ENCODE measurements at places on chromosomes 11 and 22.

GRCh38 chr11:15845261-15845660, 511.1 kb downstream of the SOX6 start:
- H3K4me3 ChIP-seq: no peak overlapping the region
- DNase-seq: no peak
- H3K27ac ChIP-seq: no peak overlapping the region
- no peaks in the 10 kb centered on the region for H3K4me1 ChIP-seq
- no peaks in the 10 kb centered on the region for H3K36me3 ChIP-seq

DNA sequence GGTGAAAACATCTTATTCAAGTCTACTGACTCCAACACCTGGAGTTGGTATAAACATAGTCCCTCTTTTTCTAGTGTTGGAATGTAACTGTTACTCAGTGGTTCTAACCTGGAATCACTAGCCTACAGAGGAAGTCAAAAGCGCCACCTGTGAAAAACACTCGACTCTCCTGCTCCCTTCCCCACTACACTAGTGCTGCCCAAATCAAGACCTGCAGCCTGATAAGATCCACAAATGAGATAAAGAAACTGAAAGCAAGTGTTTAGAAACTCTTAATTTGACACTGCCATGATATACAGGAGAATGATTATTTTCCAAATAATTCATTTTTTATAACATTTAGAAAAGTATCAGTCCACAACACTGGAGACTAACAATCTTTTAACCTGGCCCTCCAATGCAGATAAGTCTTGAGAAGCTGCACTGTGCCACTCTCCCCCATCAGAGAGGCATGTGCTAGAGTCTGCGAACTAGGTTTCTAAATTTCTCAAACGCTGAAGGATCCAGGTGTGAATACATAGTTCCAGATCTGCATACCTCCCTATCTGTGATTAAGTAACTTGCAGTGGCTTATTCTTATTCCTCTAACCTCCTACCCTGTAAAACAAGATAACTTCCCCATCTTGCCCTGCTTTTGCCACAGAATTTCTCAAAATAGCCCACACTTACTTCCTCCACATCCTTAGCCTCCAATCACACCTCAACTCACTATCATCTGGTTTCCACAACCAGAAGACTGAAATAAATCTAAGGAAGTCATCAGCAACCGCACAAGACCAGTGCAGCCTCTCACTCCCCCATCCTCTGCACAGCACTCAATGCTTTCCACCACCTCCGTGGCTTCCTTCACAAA, 88.1 kb downstream of the RRAS2 start:
- no peak for DNase-seq
- 0 out of 2 replicates have a peak, but pooled peaks cover 4% of the 10 kb centered on the region for H3K4me1 ChIP-seq
- H3K27me3 ChIP-seq: no peaks in the 10 kb centered on the region
- no peak overlapping the region for H3K27ac ChIP-seq
- H3K36me3 ChIP-seq: no peaks in the 10 kb centered on the region
- H3K4me3 ChIP-seq: no peak overlapping the region

GRCh38 chr22:40302149-40302548, 44.2 kb upstream of the ADSL start:
- no peaks in the 10 kb centered on the region for H3K36me3 ChIP-seq
- H3K27ac ChIP-seq: no peak overlapping the region
- DNase-seq: no peak
- H3K27me3 ChIP-seq: no peaks in the 10 kb centered on the region

DNA sequence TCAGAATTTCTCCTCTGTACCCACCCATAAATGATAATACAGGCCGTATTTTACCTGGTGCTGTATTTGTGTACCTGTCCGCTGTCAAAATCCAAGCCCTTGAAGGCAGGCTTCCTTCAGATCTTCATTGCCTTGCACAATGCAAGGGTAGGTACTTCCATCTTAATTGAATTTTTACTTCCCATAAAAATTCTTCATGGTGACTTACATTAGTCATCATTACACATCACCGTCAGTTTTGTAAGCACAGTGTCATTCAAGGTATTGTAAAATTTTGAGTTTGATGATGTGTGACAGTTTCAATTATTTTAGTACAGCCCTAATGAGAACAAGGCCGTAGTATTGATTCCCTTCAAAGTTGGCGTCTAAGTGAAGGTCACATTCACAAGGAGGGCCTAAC, 770 bp upstream of the TSG101 start:
- peak; percentile 66 for DNase-seq
- no peaks in the 10 kb centered on the region for H3K36me3 ChIP-seq
- peak overlapping the region; percentile 92 for H3K27ac ChIP-seq
- H3K4me3 ChIP-seq: peak overlapping the region; percentile 81
- H3K27me3 ChIP-seq: no peaks in the 10 kb centered on the region
- H3K4me1 ChIP-seq: peaks cover 32% of the 10 kb centered on the region

- peak; percentile 44 for DNase-seq
- H3K27me3 ChIP-seq: no peaks in the 10 kb centered on the region
- H3K4me1 ChIP-seq: no peaks in the 10 kb centered on the region
- H3K36me3 ChIP-seq: no peaks in the 10 kb centered on the region
- H3K4me3 ChIP-seq: no peak overlapping the region
Observed at GRCh38 chr11:28730336-28730735, 622.1 kb downstream of the METTL15 start.

DNA sequence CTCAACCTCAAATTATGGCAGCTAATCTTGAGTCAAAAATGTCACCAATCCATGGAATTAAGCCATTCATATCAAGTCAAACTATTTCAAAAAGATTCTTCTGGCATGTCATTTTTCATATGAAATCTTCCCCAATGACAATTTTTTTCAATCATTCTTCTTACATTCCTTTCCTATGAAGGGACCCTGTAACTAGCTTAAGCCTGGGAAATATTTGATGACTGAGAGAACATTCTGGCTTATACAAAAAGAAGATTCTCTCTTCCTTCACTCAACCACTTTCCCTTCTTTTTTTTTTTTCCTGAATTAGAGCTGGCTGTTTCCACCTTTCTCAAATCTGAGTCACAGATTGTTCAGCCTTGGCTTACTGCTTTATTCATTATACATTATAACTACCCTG, 903.7 kb downstream of the FAM181B start:
- no peak overlapping the region for H3K27ac ChIP-seq
- no peak for DNase-seq
- H3K4me3 ChIP-seq: no peak overlapping the region

- peak overlapping the region; percentile 45 for H3K27ac ChIP-seq
- peak; percentile 49 for DNase-seq
- peaks cover 19% of the 10 kb centered on the region for H3K36me3 ChIP-seq
- no peaks in the 10 kb centered on the region for H3K27me3 ChIP-seq
Observed at GRCh38 chr11:28849053-28849452, 740.9 kb downstream of the METTL15 start.

GRCh38 chr11:76026281-76026680, 180.0 kb downstream of the WNT11 start:
- no peak overlapping the region for H3K27ac ChIP-seq
- no peak overlapping the region for H3K4me3 ChIP-seq
- no peak for DNase-seq
- H3K36me3 ChIP-seq: peaks cover 6% of the 10 kb centered on the region
- H3K27me3 ChIP-seq: no peaks in the 10 kb centered on the region

DNA sequence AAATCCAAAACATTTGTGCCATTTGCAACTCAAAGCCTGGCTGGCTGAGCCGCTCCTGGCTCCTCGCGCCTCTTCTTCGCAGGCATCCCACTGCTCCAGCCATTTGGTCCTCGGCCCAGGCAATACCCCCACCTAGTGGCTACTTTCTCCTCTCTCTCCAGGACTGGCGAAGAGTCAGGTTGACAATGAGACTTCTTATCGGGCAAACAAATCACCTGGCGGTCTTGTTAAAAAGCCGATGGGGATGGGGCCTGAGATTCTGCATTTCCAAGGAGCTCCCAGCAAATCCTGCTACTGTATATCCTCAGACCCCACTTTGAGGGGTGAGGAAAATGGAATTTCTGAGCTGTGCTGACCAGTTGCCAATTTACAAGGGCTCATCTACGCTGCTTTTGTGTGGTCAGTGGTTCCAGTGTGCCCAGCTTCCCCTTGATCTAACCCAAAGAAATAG, 89.0 kb downstream of the ISX start:
- DNase-seq: peak; percentile 71
- no peaks in the 10 kb centered on the region for H3K27me3 ChIP-seq
- H3K36me3 ChIP-seq: no peaks in the 10 kb centered on the region
- H3K4me1 ChIP-seq: no peaks in the 10 kb centered on the region
- no peak overlapping the region for H3K27ac ChIP-seq
- H3K4me3 ChIP-seq: no peak overlapping the region

GRCh38 chr11:77776455-77776854, 44.1 kb downstream of the RSF1 start:
- H3K27ac ChIP-seq: no peak overlapping the region
- no peak overlapping the region for H3K4me3 ChIP-seq
- H3K4me1 ChIP-seq: peaks cover 3% of the 10 kb centered on the region
- peak; percentile 56 for DNase-seq

DNA sequence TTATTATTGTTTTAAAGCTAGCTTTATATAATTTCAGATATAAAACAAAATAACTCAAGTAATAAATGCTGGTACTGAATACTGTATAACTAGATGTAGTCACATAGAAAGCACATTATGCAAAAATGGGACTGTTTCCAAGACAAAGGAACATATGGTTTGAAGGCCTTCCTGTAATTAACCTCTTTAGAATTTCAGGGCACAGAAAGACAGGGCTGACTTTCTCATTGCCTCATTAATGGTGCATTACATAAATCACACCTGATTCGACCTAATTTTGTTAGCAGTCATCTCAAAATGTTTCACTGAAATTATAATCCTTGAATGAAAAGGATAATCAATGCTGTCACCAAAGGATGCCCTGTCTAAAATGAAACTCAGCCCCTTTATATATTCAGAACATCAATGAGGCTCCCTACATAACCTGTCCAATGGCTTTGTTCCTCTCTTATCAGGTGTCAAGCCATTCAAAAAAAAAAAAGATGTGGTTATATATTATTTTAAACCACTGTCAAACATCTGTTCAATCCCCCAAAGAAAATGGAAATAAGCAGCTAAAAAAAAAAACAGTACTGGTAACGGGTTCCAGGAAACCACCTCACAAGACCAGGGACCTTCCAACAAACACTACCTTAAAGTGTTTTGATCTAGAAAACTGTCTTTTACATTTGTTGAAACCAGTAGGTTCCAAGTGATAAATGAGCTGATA, 77.4 kb downstream of the FAM168A start:
- no peak for DNase-seq
- no peak overlapping the region for H3K4me3 ChIP-seq

GRCh38 chr22:36149441-36149840, 11.1 kb downstream of the APOL3 start:
- DNase-seq: no peak
- no peak overlapping the region for H3K27ac ChIP-seq
- H3K4me1 ChIP-seq: no peaks in the 10 kb centered on the region
- H3K4me3 ChIP-seq: no peak overlapping the region

- no peak overlapping the region for H3K27ac ChIP-seq
- no peak for DNase-seq
- no peak overlapping the region for H3K4me3 ChIP-seq
- no peaks in the 10 kb centered on the region for H3K36me3 ChIP-seq
- no peaks in the 10 kb centered on the region for H3K27me3 ChIP-seq
Observed at GRCh38 chr11:29009426-29009825, 901.2 kb downstream of the METTL15 start.
